ENCODE measurements at places on chromosomes 2 and 18.

- no peak for DNase-seq
These were observed 7.7 kb downstream of the RAB27B start for GRCh38 chr18:54835944-54836343.

DNA sequence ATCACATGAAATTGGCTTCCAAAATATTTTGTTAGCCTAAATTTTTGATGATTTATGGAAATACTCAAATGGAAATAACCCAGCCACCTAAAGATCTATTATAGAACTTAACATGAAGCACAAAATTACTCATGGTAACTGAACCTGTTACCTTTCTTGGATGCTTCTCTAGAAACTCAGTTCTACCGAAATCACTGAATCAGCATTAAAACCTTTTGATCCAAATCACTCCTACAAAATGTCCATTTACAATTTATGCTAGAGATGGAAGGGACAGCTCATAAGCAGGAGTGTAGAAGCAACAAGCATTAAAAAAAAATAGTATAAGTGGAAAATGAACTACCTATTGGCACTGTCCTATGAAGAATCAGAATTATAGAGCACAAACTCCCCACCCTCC, 2.1 kb downstream of the PRPF40A start:
- DNase-seq: no peak

- no peak for DNase-seq
These were observed 60.5 kb downstream of the G6PC2 start for GRCh38 chr2:168961450-168962229.

- no peak for DNase-seq
These were observed 91.7 kb downstream of the DTNA start for GRCh38 chr18:34801774-34802173.

- DNase-seq: no peak
These were observed 36.6 kb upstream of the METAP1D start for GRCh38 chr2:171963198-171963597.

- no peak for DNase-seq
These were observed 469.0 kb upstream of the POU3F3 start for GRCh38 chr2:104384961-104385360.

DNA sequence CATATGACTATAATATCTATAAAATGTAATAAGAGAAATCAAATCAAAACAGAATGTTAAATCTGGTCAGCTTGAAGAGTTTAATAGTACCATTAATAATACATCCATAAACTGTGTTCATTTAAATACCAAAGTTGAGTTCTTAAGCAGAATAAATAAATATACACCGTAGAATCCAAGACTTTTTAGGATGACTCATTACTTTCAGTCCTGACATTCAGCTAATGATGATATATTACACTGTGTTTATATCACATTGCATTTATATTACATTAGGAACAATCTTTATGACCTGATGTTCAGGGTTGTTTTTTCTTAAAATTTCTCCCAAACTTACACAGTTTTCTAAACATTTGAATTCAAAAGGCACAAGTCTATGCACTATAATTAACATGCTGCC, 331.3 kb downstream of the SS18 start:
- DNase-seq: no peak

DNA sequence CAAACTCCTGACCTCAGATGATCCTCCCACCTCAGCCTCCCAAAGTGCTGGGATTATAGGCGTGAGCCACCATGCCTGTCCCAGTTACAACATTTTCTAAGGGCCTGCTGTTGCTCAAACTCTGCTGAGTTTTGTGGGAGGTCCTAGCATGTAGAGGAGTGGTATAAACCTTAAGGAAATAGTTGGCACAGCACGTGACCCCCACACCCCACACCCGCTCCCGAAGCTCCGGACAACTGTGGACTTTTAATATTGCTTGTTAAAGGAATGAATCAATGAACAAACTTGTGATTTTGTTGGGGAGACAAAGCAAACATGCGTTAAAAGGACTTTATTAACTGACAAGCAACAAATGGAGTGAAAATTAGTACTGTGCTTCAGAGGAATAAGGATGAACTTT, 137.8 kb upstream of the GATA6 start:
- no peak for DNase-seq

GRCh38 chr18:24443870-24444269, 16.6 kb upstream of the HRH4 start:
- no peak for DNase-seq

DNA sequence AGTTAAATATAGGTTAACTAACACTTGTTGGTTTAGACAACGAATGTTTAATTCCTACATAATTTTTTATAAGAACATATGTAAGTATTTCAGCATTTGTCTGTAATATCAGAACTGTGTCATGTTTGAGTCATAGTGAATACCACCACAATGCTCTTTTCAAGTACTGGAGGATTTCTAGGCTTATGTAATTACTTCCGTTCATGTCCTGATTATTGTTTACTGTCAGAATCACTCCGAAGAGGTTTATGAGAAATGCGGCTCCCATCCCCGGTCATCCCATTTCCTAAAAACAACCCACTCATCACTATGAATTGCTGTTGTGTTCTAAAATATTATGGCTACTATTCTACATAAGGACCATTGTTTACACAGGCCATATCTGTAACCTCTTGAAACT, 45.1 kb downstream of the CDH19 start:
- no peak for DNase-seq

DNA sequence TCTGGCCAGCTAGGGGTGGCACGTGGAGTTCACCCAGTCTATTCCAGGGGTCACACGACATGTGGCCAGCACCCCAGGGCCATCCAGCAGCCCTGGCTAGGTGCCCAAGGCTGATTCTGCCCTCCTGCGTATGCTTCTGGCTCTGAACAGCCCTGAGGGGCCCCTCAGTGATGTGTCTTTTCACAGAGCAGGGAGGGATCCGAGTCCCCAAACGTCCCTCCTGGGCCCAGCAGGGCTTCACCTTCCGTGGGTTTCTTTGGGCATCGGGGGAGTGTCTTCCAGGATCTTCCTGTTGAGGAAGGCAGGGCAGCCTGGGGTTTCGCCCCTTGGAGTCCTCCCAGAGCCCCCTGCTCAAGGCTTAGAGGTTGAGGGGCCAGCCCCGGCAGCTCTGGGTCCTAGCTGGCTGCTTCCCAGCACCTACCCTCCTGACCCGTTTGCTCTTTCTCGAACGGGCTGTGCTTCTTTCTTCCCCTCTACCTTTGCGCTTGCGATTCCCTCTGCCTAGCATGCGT, 165.9 kb downstream of the DYSF start:
- no peak for DNase-seq

GRCh38 chr2:197209246-197209645, 101.3 kb downstream of the ANKRD44 start:
- DNase-seq: no peak

GRCh38 chr2:127388423-127389164, 819 bp upstream of the MAP3K2 start:
- DNase-seq: no peak

GRCh38 chr2:241350530-241350877, 5.6 kb upstream of the FARP2 start:
- no peak for DNase-seq

DNA sequence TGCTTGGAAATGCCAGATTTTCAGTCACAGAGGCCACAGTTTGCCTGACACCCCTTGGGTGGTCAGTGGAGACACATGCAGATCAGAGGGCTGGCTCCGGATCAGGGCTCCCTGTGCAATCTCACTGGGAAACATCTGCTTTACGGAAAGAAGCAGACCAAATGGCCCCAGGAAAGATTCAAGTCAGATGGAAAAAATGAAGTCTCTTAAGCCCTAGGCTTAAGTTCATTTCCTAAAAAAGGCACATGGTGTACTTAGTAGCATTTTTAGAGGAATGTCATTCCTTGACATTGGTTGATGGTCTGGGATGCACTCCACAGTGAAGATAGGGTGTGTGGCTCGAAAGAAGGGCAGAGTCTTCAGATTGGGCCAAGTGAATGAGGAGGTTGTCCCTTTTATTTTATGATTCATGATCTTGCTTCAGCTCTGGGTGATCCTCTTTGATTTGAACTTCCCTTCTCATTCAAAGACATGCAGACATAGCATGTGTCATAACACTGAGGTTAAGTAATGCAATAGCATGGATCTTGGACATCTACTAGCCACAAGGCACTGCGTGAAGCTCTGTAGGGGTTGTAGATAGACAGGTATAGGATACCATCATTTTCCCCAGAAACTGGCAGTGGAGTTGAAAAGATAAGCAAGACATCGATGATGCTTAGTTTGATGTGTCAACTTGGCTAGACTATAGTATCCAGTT, 56.5 kb downstream of the KCNE4 start:
- no peak for DNase-seq

GRCh38 chr2:74178211-74179062, at the start of gene MOB1A:
TSS of gene MOB1A (minus strand) at chr2:74178879. CDS start at chr2:74178674, 205 bp downstream.
- peak; percentile 87 for DNase-seq

- no peak for DNase-seq
These were observed 471.2 kb upstream of the CHST9 start for GRCh38 chr18:27656167-27656778.

GRCh38 chr2:180677930-180678624, 302.3 kb upstream of the UBE2E3 start:
- DNase-seq: no peak

GRCh38 chr18:54647176-54647575, 56.1 kb downstream of the DYNAP start:
- no peak for DNase-seq

DNA sequence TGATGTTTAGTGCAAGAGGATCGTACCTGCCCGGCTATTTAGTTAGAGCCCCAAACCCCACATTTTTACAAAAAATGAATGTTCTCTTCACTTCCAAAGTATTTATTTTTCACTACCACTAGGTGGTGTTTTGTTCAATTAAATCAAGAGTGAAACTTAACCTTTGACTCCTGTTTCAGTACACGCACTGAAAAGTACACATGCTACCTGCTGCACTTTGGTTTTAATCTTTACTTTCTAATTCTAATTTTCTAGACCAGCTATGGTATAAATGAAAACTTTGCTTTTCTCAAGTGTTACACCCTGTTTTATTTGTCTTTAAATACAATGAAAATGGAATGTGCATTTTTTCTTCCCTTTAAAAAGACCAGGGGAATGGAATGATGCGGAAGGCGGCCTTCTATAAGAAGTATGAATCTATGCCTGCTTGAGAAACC, 31.4 kb upstream of the CHN1 start:
- no peak for DNase-seq

- DNase-seq: no peak
These were observed 62.9 kb upstream of the APCDD1 start for GRCh38 chr18:10391506-10391905.

DNA sequence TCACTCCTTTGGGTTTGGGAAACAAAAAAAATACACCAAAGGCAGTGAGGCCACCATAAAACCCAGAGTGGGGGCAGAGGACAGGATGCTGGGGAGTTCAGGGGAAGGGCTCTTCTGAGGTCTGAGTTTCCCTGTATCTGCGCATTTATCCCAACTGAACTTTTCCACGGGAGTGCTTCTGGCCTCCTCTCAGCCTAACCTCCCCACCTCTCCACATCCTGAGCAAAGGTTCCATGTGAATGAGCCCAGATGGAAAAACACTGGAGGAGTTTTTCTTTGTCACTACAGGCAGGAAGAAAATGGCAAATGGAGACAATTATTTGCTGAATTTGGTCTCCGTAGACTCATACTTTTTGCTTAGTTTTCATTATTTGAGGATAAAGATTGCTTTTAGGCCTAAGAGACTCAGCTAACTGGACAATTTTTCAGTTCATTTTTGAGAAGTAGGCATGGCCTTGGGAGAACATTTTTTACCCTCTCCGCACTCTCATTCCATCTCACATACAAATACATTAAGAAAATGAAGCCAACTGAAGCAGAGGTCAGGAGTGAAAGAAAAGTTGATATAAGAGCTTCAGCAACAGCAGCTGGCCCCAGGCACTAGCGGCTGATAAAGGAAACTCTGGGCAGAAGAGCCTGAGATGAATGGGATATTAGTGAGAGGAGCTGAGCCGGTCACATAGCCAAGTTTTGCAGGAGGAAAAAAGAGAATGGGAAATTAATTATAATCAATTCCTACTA, 82.6 kb upstream of the CYP1B1 start:
- DNase-seq: no peak

DNA sequence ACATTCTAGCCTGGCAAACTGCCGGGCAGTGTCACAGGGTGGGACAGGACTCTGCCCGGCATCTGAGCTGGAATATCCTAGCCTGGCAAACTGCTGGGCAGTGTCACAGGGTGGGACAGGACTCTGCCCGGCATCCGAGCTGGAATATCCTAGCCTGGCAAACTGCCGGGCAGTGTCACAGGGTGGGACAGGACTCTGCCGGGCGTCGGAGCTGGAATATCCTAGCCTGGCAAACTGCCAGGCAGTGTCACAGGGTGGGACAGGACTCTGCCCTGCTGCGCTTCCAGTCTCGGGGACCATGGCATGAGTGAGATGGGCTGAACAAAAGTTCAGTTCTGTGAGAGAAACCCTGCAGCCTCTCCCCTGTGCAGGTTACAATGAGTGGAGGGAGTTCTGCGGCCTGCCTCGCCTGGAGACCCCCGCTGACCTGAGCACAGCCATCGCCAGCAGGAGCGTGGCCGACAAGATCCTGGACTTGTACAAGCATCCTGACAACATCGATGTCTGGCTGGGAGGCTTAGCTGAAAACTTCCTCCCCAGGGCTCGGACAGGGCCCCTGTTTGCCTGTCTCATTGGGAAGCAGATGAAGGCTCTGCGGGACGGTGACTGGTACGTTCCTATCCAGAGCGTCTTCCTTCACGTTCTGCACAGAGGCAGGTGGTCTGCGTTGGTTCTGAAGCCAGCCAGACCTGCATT, 80.3 kb downstream of the TPO start:
- no peak for DNase-seq

- no peak for DNase-seq
These were observed 5.8 kb downstream of the TBC1D8 start for GRCh38 chr2:101145406-101145805.

DNA sequence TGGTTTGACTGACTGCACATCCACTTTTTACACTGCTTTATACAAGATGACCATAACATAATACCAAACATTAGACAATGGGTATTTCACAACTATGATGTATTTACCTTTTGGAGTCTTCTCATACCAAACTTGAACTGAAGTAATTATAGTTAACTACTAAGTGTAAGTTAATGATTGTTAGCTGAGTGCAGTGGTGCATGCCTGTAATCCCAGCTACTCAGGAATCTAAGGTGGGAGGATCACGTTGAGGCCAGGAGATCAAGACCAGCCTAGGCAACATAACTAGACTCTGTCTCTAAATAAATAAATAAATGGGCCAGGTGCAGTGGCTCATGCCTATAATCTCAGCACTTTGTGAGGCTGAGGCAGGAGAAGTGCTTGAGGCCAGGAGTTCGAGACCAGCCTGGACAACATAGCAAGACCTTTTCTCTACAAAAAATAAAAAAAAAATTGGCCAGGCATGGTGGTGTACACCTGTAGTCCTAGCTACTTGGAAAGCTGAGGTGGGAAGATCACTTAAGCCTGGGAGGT, 44.9 kb upstream of the ORC2 start:
- no peak for DNase-seq

DNA sequence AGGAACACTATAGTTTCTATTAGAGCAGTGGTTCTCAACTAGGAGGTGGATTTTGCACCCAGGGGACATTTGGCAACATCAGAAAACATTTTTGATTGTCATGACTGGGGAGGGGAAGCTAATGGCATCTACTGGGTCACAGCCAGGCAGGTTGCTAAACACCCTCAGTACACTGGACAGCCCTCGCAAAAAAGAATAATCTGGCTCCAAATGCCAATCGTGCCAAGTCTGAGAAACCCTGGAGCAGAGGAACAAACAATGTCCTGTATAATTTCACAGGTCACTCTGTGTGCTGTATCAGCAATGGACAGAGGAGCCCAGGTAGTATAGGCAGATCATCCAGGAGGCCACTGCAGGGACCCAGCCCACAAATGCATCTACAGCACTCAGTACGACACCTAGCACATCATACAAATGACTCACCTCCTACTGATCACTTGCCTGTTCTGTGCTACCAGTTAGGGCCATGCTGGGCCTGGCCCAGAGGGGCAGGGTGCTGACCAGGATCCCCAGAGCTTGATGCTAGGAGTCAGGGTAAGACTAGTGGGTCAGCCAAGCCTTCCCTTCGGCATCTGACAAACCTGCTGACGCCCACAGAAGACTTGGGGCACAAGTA, 37.6 kb downstream of the SFXN5 start:
- no peak for DNase-seq
